ENCODE measurements at places on chromosomes 6 and 20.

DNA sequence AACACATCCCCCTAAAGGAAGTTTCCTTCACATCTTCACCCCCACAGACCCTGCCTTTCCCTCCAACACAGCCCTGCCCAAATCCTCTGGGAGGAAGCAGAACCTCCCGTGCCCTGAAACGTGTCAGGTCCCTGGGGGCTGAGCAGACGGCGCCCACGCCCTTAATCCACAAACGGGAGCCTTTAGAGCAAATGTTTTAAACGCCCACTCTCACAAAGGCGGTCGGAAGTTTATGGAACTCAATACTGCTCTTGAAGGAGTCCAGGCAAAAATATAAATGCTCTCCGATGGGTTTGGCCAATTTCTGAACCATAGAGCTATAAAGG is 237.1 kb upstream of the AFDN start:
- DNase-seq = no peak

GRCh38 chr6:69942485-69942884 is 76.1 kb downstream of the COL19A1 start:
- DNase-seq = no peak

- DNase-seq = no peak
Measured at GRCh38 chr20:6101346-6101745, 21.5 kb downstream of the FERMT1 start.

DNA sequence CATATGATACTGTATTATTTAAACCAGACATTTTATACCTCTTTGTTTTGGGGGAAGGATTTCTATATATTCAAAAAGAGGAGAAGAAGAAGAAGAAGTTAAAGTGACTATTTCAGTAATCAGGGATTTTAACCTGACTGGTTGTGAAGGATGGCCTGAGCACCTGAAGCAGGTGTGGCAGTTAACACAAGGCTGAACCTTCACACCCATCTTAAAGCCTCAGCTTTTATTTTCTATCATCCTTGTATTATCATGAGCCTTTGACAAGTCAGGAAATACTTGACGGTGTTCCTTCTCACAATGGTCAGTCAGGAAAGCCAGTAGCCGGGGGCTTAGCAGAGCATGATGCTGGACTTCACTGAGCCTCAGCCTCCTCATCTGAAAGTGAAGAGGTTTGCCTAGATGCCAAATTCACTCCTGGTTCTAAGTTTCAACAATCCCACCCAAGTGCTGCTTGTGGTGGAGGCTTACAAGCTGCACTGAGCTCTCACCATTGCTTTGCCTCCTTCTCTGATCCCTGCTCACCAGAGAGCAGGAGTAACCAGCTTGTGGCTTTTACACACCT is 117.2 kb downstream of the JAG1 start:
- DNase-seq = no peak

DNA sequence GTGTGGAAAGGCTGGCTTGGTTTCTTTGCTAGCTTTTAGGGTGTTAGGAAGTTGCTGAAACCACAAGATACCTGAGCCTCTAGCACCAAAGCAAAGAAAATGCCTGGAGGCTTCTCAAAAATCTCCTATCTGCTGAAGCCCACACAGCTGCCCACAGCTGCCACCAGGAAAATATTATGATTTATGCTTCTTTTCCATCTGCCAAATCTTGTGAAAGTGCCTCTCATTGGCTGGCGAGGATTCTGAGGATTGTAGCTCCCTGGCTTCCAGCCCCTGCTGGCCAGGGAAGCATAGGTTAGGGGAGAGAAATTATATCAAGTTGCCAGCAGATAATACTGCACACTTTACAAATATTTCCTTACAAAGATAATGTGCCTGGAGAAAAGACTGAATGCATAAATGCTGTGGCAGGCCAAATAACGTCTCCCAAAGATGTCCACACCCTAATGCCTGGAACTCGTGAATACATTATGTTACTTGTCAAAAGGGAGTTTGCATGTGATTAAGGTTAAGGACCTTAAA is 98.4 kb downstream of the MRPL14 start:
- no peak for DNase-seq

DNA sequence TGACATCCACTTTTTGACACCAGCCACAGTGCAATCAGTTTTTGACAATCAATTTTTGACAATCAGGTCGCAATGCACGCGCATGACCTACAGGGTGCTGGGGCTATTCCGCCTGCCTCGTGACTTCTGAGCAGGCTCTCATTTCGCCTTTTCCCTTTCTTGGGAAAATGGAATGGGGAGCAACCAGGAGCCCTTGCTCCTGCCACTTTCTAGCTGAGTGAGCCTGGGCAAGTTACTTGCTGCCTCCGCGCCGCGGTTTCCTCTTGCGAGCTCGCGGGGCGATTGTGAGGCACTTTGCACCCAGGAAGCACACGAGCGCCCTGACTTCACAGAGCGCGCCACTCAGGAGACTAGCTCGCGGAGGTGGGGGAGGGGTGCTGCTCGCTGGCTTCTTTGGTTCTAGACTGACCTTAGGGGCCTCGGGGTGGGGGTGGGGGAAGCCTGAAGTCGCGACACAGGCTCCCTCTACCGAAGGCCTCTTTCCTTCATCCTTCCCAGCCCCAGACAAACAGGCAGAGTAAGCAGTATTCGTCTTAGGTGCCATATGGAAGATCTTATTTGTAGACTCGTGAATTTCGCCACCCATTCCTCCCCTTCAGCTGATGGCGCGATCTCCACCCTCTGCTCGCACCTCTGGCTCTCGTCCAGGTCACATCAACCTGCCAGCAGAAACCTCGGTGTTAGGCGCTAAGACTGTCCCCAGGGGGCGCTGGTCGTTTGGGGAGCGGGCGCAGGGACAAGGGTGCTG is 4.6 kb downstream of the TP53TG5 start:
- DNase-seq = peak; percentile 86

GRCh38 chr20:3222635-3223600 is 13.6 kb downstream of the ITPA start:
- DNase-seq = peak; percentile 68

- DNase-seq = no peak
Measured at GRCh38 chr6:160477901-160478300, 129.7 kb downstream of the SLC22A3 start.

GRCh38 chr20:36399147-36399968 is 93.2 kb downstream of the DLGAP4 start:
- DNase-seq = peak; percentile 36

- DNase-seq = no peak
Measured at GRCh38 chr6:153090241-153090930, 40.7 kb downstream of the RGS17 start.

GRCh38 chr6:142429195-142429594 is 127.4 kb downstream of the ADGRG6 start:
- DNase-seq = no peak

DNA sequence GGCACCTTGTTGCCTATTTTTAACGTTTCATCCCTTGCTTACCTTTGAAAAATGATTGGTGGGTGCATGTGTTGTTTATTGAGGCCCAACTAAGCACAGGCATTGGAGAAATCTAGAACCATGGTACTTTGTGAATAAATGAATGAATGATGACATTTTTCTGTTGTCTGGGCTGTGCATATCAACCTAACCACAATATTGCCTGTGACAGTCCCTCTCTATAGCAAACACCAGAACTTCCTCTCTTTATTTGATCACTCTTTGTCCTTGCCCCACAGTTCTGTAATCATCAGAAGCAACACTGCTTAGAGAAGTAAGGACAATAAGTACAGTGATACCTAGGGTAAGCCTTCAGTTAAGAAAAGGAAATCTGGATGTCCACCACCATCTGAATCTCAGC is 75.1 kb downstream of the TBC1D7 start:
- DNase-seq = peak; percentile 46

DNA sequence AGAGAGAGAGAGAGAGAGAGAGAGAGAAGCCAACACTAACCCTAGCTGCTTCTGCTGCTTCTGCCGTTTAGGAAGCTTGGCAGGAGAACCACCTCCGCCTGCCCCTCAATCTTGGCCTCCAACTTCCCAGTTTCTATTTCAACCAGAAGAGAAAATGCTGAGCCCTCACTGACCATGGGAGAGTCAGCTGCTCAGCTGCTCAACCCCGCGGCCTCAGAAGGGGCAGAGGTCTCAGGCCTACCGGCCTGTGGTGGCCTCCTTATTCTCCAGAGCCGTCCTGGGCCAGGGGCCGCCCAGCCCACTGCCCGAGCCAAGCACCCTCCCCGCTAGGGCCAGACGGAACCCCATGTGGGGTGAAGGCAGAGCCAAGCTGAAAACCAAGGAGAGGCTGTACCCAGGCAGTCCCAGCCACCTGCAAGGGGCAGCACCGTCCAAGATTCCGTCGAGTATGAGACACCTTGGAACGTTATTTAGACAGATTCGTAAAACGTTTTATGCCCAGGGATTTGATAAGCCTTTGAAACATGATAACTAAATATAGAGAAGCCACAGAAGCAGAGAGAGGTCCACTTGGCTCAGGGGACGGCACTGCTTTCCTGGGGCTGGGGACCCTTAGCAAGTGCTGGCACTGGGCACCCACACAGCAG is 116.6 kb downstream of the DLL1 start:
- no peak for DNase-seq

DNA sequence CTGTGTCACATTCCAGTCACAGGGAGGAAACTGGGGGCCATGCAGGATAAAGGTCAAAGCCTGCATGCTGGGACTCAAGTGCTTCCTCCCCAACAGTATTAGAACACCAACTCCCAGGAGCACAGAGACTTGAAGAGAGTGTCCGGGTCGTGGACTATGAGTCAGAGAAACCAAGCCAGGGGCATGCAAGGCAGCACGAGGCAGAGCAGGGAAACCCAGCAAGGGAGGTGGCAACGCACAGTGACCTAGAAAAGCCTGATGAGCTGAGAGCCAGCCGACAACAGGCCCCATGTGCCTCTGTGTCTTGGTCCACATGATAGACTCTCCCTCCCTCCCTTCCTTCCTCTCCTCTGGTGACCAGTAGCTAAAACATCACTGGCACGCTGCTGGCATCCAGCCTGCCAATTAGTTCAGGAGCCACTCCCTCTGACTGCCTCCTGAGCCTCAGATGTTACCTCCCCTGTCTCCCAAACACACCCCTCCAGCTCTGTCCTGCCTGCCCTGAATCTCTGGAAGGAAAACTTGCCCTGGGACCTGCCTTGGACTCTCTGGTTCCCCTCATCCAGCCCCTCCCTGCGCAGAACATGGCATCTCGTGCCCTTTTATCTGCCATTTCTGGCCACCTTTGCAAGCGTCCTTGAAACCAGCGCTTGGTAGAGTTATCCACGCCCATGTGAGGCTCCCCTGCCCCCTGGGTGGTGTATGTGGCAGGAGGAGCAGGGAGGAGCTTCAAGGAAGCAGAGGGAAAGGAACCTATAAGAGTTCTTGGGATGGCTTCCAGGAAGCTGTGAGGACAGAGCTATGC is 16.2 kb upstream of the RNF39 start:
- DNase-seq = no peak

- no peak for DNase-seq
Measured at GRCh38 chr20:1778338-1778737, 116.9 kb upstream of the SIRPA start.

GRCh38 chr6:3381233-3381921 is 75.5 kb downstream of the SLC22A23 start:
- no peak for DNase-seq

DNA sequence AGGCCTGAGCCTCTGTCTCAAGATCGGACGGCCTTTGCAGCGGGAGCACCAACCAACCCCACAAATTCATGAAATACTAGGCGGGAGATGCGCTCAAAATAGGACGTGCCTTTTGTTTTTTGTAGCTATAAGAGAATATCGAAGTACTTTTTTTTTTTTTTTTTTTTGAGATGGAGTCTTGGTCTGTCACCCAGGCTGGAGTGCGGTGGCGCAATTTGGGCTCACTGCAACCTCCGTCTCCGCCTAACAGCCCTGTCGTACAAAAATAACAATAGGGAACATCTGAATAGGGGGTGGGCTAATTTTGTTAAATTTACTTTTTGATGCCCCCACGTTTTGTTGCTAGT is 5.9 kb upstream of the TUBB2A start:
- peak; percentile 49 for DNase-seq
